Choroid plexus epithelial cell (primary cell): ENCODE measurements at places on chromosomes 2 and 18.

GRCh38 chr18:70421471-70422390 lies 132.9 kb downstream of the SOCS6 start:
- peak; percentile 97 for DNase-seq

DNA sequence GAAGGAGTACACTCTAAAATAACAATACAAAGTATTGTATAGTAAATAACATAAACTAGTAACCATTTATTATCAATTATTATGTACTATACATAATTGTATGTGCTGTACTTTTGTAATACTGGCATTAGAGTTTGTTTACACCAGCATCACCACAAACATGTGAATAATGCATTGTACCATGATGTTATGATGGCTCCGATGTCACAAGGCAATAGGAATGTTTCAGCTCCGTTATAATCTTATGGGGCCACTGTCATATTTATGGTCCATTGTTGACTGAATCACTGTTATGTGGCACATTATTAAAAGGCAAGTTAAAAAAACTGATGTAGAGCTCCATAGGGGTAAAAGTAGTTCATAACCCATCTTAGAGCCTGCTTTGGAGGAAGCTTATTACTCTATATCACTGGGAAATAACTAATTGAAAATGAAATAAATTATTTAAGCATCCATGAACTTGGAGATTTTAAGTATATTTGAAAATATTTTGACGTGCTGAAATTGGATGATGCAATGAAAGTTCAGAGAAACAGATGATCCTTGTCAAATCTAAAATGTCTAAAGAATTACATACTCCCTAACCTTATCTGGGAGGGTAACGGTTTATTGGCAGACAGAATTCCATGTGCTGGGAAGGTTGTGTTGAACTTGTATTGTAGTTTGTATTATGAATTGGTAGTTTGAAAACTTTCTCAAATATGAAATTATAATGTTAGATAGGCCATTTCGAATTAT lies 2.4 kb downstream of the SKA1 start:
- DNase-seq = no peak

DNA sequence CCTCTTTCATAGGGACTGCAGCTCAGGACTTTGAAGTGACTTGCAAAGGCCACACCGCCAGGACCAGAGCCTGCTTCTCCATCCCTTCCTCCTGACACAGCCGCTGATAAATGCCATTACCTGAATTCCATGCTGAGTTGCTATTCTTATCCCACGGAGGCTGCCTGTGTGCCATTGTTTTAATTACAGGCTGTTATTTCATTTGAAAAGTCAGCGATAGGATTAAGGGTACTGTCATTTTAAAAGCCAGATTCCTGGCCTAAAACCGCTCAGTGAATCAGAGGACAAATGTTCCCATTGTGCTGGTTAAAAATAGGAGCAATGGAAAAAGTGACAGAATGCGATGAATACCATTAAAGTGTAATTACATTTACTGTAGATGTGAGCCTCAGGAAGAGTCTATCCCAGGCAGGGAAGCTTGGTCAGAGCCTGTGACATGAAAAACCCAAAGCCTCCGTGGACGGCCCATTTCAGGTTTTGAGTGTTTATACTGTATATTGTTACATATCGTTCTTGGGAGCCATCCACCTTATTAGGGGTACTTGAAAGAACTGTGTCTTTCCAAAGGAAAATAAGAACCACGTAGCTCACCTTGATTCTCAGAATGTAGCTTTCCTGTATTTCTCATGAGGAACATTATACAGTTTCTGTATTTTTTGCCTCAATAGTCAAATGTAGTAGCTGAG lies 41.3 kb downstream of the PDCL3 start:
- DNase-seq = peak; percentile 18

DNA sequence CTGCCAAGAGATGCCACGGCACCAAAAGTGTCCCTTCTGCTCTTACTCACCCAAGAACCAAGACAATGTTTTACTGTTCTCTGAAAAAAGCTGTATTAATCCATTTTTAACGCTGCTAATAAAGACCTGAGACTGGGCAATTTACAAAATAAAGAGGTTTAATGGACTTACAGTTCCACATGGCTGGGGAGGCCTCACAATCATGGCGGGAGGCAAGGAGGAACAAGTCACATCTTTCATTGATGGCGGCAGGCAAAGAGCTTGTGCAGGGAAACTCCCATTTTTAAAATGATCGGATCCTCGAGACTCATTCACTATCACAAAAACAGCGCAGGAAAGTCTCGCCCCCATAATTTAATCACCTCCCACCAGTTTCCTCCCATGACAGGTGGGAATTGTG lies 1.9 kb upstream of the STAT1 start:
- DNase-seq = no peak

- no peak for DNase-seq
These were observed 164.7 kb upstream of the SH3BP4 start for GRCh38 chr2:234787114-234787513.
